Stimulated activated CD8-positive, alpha-beta memory T cell treated with anti-CD3 and anti-CD28 coated beads, Interleukin-7, amount 100 ng/mL, for 24 hours (primary cell): ENCODE measurements at places on chromosomes 16 and 17.
A peak's percentile ranks its signal among the peaks of the same experiment; 100 is the strongest.

DNA sequence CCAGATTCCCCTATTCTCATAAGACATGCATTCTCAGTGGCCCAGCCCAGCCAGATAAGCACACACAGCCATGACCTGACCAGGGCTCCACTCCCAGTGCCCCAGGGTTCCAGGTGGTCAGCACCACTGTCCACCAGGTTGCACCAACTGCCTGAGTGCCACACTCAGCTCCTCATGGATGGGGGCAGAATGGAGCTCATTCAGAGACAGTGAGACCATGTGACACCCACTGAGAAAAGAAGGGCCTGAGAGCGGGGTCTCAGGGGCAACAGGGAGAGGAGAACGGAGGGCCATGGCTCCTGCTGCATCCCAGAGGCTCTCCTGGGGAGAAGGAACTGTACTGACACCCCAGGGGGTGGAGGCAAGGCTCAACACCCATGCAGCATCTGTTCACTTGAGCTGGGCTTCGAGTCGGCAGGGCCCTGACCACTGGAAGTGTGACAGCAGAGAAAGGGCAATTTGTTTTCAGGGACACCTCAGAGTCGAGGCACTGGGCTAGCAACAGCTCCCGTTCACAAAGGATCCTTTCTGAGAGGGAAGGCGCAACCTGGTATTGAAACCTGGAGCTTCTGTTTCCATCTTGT lies 18.7 kb upstream of the SLC38A8 start:
- no peak for DNase-seq

DNA sequence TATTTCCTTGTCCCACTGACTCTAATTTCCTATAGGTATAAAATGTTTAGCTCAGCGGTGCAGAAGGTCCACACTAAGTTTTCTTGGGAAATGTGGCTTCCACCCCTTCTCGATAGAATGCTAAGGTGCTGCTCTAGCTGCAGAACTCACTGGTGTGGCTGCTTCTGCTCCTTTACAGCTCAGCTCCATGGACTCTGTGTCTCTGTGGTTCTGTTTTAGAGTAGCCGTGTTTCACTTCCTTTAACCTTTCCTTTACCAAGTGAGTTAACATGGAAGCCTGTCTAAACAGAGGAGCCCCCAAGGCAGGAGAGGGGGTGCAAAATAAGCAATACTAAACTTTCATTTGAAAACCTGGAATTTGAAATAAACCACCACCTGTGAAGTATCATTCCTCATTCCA lies 65.3 kb downstream of the SPECC1 start:
- no peak for DNase-seq

DNA sequence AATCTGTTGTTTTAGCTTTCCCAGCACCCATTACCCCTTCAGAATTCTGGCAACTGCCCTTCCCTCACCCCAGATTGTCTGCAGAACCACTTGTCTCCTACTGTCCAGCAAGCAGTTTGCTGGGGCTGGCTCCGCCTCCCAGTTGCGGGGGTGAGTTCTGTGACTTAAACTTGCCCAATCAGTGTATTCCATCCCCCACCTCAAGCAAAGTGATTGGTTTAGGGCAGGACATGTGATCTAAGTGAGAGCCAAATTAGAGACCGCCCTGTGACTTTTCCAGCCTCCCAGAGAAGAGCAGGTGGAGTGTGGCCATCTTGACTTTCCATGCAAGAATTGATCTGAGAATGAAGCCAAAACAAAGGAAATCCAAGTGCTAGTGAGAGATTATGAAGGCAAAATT lies 22.7 kb upstream of the SRCIN1 start:
- DNase-seq: no peak

DNA sequence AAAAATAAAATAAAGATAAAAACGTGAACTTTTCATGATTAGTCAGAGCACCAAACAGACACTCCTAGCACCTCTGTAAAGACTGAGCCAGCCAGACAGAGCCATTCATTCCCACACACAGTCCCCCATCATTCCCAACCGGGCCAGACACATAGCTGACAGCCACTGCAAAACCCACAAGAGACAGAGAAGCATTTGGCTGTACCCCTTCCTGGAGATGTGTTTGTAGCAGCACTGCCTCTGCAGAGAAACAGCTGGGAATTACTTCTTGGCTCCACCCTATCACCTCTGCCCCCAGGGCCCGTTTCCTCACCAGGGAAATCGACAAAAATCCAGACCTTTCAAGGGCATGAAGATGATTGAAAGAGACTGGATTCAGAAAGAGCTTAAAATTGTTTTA lies 46.4 kb downstream of the MYH11 start:
- DNase-seq: no peak

DNA sequence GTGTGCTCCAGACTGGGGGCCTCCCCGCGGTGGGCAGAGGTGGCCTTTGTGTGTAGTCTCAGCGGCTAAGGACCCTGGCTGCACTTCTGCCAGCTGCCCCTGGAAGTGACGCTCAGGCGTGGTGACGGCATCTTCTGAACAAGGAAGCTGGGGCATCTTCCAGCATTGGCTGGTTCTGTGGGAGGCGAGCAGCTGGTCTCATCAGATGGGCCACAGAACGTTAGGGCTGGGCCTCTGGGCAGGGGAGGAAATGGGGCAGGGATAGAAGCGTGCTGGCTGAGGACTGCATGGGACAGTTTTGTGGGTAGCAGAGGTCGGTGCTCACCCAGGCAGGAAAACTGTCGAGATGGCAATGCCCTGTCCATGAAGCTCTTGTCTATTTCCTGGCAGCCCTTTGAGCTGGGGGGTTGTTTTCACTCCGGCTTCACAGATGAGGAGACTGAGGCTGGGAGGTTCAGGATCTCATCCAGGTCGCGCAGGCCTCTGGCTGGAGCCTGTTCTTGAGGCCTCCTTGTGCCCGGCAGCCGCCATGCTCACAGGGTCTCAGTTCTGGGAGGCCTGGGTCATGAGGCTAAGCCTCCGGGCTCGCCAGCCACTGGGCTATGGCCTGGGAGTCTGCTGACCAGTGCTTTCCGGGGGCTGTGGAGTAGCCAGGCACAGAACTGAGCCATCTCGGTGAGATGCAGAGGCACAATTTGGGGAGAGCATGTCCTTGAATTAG lies 16.3 kb downstream of the IRF8 start:
- DNase-seq: no peak

DNA sequence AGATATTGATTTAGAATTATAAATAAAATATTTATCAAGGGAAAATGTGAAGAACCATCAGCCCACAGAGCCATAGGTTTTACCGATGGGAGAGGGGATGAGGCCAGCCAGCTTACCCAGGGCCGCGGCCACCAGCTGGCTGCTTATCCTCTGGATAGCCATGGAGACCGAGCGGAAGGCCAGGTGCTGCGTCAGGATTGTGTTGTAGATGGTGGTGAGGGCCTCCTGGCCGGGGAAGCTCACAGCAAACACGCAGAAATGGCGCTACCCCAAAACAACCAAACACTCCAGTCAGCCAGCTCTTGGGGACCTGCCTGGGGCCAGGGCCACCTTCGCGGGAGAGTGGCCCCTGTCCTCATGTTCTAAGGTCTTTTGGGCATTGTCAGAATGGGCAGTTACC lies 97.8 kb downstream of the DNAH17 start:
- DNase-seq: no peak

- DNase-seq: no peak
Observed at GRCh38 chr16:68645494-68646388, 631 bp downstream of the CDH3 start.

- no peak for DNase-seq
Observed at GRCh38 chr17:42708588-42708987, 26.3 kb downstream of the CNTNAP1 start.

- DNase-seq: no peak
Observed at GRCh38 chr17:49440581-49440980, 25.9 kb upstream of the PHB1 start.

DNA sequence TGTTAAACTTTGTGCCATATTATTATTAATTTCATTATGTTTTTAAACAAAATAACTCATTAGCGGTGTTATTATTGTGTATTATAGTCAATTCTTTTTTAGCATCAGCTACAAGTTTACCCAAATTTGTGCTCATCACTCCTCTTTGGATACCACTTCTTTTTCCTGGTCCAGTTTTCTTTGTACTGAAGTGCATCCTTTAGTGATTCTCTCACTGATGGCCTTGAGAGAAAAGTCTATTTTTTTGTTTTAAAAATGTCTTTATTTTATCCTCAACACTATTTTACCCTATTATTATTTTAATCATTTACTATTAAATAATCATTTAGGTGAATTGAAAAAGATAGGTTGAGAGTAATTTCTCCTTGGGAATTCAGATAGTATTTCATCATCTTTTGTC lies 99.2 kb downstream of the RGS9 start:
- no peak for DNase-seq

DNA sequence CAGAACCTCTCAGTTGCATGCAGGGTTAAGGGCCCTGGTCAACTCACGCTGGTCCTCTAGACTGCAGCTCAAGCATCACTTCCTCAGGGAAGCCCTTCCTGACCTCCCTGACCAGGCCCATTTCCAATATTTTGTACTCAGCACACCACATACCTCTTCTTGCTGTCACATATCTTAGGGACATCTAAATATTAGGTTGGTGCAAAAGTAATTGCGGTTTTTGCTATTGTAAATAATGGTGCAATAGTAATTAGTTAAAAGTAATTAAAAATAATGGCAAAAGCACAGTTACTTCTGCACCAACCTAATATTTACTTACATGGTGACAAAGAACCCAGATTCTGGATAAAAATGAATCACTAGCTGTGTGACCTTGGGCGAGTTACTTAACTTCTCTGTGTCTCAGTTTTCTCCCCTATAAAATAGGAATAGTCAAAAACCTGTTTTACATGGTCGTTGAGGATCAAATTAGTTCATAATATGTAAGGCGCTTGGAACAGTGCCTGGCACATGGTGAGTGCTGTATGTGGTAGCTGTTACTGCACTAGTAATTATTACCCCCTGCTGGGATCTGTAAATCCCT lies 177.4 kb downstream of the PRKCB start:
- no peak for DNase-seq

- no peak for DNase-seq
Observed at GRCh38 chr17:78202666-78203065, 11.4 kb upstream of the BIRC5 start.

- no peak for DNase-seq
Observed at GRCh38 chr17:73911726-73912372, 267.6 kb upstream of the SDK2 start.

- DNase-seq: peak; percentile 20
Observed at GRCh38 chr16:29900102-29900887, at the start of gene ASPHD1. Gene ASPHD1 (plus strand): TSS chr16:29900488. CDS start chr16:29900972, 484 bp downstream.

- DNase-seq: no peak
Observed at GRCh38 chr17:5943232-5943631, 126.9 kb upstream of the WSCD1 start.

GRCh38 chr17:38721802-38722201 lies 8.3 kb upstream of the CISD3 start:
- no peak for DNase-seq

GRCh38 chr16:3578610-3579551 lies 1.7 kb upstream of the NLRC3 start:
- peak; percentile 43 for DNase-seq

- DNase-seq: no peak
Observed at GRCh38 chr17:74296548-74296936, 22.5 kb downstream of the DNAI2 start.

DNA sequence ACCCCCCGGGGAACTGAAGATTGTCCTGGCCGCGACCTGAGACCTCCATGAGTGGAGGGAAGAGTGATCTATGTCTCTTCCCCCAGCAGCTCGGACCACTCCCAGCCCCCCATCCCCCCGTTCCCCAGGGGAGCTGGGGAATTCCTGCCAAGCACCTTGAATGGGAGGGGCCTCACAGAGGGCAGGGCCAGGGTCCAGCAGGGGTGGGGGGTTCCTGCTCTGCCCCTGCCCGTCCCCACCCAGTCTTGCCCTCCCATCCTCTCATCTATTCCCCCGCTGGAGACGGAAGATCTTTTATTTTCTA lies 9.4 kb downstream of the TUFM start:
- no peak for DNase-seq

GRCh38 chr16:66223176-66223780 lies 143.2 kb upstream of the CDH5 start:
- DNase-seq: no peak

- DNase-seq: no peak
Observed at GRCh38 chr17:2708585-2709182, 2.9 kb downstream of the CLUH start.

DNA sequence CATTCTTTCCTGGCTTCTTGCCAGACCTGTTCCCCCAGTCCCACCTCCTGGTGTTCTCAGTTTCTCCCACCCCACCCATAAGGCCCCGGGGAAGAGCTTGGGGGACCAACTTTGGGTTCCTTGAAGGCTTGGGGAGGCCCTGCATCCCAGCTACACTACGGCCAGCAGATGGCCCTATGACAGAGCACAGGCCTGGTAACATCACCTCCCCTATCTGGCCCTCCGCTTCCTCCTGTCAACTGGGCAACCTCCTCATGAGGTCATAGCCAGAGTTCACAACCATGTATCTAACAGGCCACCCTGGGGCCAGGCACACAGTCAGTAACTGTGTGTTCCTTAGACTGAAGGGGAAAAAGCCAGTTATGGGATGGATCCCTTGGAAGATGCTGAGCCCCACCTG lies 31.4 kb downstream of the MYO15A start:
- no peak for DNase-seq

DNA sequence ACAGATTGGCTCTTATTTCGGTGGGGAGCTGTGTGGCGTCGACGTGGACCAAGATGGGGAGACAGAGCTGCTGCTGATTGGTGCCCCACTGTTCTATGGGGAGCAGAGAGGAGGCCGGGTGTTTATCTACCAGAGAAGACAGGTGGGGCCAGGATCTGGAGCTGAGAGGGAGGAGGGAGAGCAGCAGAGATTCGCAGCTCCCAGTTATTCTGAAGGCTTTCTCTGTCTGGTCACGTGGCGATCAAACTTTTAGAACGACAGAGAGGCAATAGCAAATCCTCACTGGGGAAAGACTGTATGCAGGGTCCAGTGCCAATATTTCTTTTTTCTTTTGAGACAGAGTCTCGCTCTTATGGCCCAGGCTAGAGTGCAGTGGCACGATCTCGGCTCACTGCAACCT lies 22.2 kb downstream of the ITGAL start:
- no peak for DNase-seq

- DNase-seq: peak; percentile 55
Observed at GRCh38 chr17:68172461-68172954, 75.3 kb upstream of the AMZ2 start.

DNA sequence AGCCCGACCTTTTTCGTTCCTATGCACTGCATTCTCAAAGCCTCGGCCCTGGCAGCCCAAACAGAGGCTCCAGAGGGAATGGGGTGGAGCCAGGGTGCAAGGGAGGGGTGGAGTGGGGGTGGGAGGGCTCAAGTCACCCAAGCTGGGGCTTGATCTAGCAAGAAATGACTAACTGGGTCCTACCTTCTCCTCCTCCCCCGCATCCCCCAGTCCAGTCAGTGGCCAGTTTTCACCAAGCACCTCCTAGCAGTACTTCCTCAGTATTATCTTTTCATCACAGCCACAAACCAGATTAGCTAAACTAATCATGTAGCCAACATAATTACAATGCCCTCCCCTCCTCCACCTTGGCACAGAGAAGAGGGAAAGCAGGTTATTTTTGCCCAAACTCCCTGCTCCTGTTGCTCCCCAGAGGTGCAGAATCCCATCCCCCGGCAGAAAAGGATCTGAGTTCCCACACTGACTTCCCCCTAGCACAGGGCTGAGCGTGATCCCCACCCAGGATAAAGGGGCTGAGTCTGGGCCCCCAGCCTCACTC lies 2.2 kb downstream of the JUP start:
- DNase-seq: no peak
